ENCODE measurements at places on chromosomes 2 and 18.

DNA sequence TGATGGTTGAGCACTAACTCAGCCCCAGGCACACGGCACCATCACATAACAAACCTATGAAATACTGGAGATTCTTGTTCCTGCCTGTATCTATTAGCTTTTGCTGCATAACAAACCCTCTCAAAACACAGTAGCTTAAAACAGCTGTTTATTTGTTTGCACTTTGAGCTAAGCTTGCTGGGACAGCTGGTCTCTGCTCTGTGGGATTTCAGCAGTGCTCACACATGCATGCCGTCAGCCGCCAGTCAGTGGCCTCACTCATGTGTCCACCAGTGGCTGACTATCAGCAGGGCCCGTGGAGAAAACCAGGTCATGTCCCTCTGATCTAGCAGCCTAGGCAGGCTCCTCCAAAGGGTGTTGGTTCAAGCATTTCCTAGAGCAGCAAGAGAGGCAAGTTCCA, 52.8 kb upstream of the RAB12 start:
- DNase-seq, result no peak

GRCh38 chr2:219475697-219476651, 22.7 kb upstream of the GMPPA start:
- no peak for DNase-seq

GRCh38 chr18:70419526-70419925, 130.7 kb downstream of the SOCS6 start:
- no peak for DNase-seq

- DNase-seq, result no peak
Observed at GRCh38 chr2:71045865-71046548, 22.4 kb upstream of the NAGK start.

- DNase-seq, result no peak
Observed at GRCh38 chr2:234278556-234279255, 218.2 kb downstream of the ARL4C start.

DNA sequence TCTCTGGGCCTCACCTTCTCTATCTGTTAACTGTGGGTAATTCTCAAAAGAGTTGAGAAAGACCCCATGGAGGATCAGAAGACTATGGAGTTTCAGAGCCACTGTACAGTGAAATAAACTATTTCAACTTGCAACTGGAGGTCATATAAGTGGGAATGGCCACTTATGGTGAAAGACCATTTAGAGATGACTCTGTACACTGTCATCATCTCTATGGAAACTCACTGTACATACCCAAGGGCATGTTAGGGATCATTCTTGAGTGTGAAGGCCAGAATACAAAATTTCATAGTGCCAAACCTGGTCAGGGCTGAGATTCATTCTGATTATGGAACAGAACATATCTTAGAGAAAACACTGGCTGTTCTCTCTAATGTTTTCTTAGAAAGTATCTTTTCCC, 149.3 kb downstream of the KLHL14 start:
- no peak for DNase-seq

DNA sequence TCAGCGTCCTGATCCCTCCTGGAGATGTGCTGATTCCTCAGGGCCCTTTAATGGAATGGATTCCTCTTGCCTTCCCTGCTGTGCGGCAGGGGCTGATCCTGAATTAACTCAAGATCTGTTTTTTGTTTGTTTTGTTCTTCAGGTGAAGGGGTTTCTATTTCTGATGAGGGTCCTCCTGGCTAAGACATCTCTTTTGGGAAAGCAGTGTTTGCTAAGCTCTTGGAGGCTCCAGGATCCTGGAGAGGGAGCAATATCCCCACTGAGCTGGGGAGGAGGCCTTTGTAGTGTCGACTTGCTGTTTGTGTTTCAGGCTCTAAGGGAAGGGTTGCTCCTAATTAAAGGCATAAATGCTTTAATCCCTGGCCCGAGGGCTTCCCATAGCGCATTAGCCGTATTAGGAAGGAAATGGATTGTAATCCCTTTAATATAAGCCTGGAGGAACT, 65.3 kb upstream of the FOXI3 start:
- no peak for DNase-seq

DNA sequence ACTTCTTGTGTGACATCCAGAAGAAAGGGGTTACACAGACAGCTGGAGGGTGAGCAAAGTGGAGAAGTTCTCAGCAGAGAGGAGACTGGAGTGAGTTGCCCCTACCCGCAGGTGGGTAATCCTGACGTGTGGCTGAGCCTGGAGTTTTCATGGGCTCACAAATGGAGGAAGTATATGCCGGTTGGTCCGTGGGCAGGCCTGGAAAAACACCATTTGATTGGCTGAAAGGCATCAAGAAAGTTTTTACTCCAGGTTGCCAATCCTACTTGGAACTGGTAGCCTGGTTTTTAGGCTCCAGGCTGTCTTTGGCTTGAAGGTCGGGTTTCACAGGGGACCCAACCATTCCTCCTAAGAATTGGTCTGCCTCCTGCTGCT, 1177.4 kb upstream of the LRRTM1 start:
- no peak for DNase-seq

GRCh38 chr2:20592106-20593071, 58.5 kb downstream of the HS1BP3 start:
- DNase-seq, result no peak

DNA sequence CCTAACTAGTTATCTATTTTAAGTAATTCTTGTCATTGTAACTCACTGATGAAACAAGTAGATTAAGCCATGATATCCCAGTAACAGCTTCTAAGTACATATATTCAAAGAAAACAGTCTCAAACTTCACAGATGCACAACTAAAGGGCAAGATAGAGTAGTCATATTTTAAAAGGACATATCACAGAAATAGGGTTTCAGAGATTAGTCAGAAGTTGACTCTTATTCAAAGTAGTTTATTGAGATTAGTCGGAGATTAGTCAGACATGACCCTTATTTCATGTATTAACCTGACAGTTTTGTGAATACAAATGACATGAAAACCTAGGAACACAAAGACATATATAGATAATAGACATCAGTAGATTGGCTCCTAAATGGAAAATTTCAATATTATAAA, 15.9 kb upstream of the CHAC2 start:
- DNase-seq, result no peak

DNA sequence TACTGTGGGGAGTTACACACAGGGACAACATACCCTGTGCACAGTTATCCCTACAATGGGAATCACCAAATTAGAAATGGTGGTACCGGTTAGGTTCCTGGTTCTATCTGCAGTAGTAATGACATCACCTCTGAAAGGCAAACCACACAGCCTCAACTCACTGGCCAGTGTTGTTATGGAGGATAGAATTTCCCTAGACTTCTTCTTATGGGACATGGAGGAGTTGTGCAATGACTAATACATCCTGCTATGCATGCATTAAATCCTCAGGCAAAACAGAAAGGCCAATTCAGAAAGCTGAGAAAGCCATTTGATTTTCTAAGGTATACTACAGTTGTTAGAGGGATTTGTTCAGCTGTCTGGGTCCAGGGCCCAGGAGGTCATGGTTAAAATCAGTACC, 439.3 kb downstream of the TMX3 start:
- DNase-seq, result no peak

GRCh38 chr2:228575897-228576296, 394.4 kb upstream of the SPHKAP start:
- DNase-seq, result no peak

GRCh38 chr2:16774091-16774490, 108.5 kb upstream of the CYRIA start:
- no peak for DNase-seq

GRCh38 chr2:226799976-226800940, 638 bp upstream of the IRS1 start:
- no peak for DNase-seq

GRCh38 chr2:238159661-238160205, 963 bp downstream of the ERFE start:
- no peak for DNase-seq

GRCh38 chr2:69624131-69624530, 19.4 kb downstream of the AAK1 start:
- no peak for DNase-seq

DNA sequence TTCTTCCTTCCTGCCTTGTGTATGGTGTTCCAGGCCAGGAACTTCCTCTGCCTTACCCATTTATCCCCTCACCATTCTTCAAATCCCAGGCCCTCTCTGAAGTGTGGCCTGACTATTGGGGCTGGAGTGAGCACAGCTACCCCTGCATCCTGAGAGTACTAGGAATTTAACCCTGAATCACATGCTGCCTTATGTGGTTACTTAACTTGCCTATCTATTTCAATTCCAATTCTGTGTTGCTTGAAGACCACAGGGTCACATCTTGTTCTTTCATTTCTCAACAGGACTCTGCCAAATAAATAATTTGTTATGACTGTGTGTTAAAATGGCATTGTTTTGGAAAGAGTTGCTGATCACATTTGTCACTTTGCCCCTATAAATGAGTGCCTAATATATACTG, 108.6 kb downstream of the CERS6 start:
- DNase-seq, result no peak

GRCh38 chr2:17822445-17823117, 6.3 kb downstream of the MSGN1 start:
- no peak for DNase-seq

DNA sequence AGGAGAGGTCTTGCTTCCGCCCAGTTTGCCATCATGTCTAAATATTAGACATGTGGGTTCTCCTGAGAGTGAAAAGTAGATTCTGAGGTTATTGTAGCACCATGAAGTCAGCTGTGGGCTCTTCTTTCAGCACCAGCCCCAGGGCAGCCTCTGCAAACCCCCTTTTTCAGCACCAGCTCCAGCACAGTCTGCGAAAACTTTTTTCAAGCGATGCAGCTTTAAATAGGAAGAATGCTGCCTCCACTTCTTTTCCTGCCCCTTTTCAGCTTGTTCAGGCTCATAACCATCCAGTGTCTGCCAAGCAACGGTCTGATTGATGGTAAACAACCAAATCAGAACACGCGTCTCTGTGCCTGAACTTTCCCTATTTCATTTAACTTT, at the start of gene COL5A2:
Gene COL5A2, minus strand, starts transcription at position 192 of the 381 bp plus-strand sequence. Its CDS starts 157 bp downstream, at position 35.
- DNase-seq, result no peak

- DNase-seq, result no peak
Observed at GRCh38 chr18:62324917-62325805, at the start of gene TNFRSF11A. Gene TNFRSF11A, plus strand, starts transcription at chr18:62325310. Its CDS starts 43 bp downstream, at chr18:62325353.

- no peak for DNase-seq
Observed at GRCh38 chr2:201266629-201267028, 6.3 kb downstream of the CASP8 start.

Measured in central memory CD8-positive, alpha-beta T cell (primary cell).